Right atrium auricular region (tissue), 2 donors: ENCODE measurements at places on chromosomes 7 and 10. TPM values are rescaled to one million over a fixed set of nuclear protein-coding genes. Genes with fewer than 3 reads are reported as not detected.

GRCh38 chr7:80026766-80027165 is 107.9 kb upstream of the GNAI1 start:
- no peak overlapping the region for H3K27ac ChIP-seq
- H3K36me3 ChIP-seq, result no peaks in the 10 kb centered on the region
- no peak for DNase-seq

- H3K4me1 ChIP-seq, result no peaks in the 10 kb centered on the region
- no peak overlapping the region for H3K4me3 ChIP-seq
- H3K27ac ChIP-seq, result no peak overlapping the region
- no peak for DNase-seq
- no peaks in the 10 kb centered on the region for H3K27me3 ChIP-seq
Observed at GRCh38 chr7:127556404-127556803, 29.0 kb downstream of the GCC1 start.

Gene ANKRD61
- total RNA-seq, result not detected

Gene FRMPD2
- 1.2 TPM for total RNA-seq

- H3K36me3 ChIP-seq, result peaks cover 22% of the 10 kb centered on the region
- H3K4me1 ChIP-seq, result peaks cover 73% of the 10 kb centered on the region
- peak overlapping the region; percentile 94 for H3K27ac ChIP-seq
- no peak overlapping the region for H3K4me3 ChIP-seq
- H3K27me3 ChIP-seq, result no peaks in the 10 kb centered on the region
- DNase-seq, result no peak
Observed at GRCh38 chr10:72334196-72334824, 20.4 kb downstream of the DNAJB12 start.
